Jurkat, Clone E6-1 (cell line): ENCODE measurements at places on chromosomes 11 and 22.

DNA sequence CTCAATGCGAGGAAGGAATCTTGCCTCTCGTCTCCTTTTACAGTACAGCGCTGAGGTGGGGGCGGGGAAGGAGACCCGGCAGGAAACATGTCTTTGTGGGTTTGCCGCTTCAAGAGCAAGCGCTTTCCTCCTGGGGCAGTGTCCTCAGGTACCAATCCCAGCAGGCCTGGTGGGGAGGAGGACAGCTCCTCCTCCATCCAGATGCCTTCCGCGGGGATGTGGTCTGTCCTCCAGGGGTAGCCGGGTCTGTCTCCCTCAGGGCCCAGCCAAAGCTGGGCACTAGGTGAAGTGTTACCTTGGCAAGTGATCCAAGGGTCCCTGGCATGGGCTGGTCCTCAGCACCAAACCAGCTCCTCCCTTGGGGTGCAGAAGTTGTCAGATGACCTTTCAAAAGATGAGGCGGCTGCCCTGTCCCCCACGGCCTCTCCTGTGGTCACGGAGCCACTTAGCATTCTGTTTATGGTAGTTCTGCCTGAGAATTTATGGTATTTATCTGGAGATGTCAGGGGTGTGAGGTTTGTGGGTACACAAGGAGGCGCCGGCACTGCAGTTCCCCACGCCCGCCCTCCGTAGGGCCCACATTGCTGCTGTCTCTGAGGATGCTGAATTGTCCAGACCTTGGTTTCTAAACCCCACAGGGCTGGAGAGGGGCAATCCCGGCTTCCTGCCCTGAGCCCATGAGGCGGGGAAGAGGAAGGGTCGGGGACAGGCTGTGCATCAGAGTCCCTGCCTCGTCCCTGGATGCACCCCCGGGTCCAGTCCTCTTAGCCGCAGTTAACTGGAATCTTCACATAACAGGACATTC is 93.5 kb upstream of the ANO1 start:
- DNase-seq = peak; percentile 65

- no peak for DNase-seq
Measured at GRCh38 chr11:103995896-103996295, 40.5 kb upstream of the DDI1 start.

- DNase-seq = peak; percentile 44
Measured at GRCh38 chr11:22657101-22657694, 9.2 kb upstream of the GAS2 start.

DNA sequence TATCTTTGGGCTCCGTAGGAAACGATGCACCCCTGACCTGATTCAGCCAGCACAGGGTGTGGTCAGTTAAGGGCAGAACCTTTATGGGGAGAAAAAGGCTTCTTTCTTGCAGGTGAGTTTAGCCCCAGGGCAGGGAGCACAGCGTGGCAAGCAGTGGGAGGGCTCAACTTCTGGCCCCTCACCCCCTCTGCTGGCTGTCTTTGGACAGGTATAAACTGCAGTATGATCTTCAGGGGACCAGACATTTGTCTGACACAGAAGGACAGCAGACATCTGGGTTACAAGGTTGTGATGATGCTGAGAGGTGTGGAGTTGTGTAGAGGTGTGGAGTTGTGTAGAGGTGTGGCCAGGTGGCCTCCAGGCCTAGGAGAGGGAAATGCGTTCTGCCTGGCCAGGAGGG is 324.0 kb upstream of the PLET1 start:
- DNase-seq = no peak

DNA sequence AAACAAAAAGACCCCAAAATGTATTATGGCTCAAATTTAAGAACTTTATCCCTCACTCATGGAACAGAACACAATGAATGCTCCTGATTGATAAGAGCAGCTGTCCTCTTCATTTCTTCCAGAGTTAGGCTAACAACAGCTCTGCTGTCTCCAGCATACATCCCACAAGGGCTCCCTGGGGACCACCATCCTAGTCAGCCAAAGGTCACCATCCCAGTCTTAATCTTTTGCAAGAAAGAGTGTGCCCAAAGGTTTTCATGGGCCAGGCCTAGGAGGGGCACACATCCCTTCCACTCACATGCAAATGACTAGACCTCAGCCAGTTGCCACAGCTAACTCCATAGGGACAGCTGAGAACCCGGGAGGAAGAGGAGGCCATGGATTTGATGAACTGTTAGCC is 555.3 kb downstream of the BUD13 start:
- no peak for DNase-seq

- no peak for DNase-seq
Measured at GRCh38 chr11:75823415-75823814, 8.4 kb downstream of the UVRAG start.

DNA sequence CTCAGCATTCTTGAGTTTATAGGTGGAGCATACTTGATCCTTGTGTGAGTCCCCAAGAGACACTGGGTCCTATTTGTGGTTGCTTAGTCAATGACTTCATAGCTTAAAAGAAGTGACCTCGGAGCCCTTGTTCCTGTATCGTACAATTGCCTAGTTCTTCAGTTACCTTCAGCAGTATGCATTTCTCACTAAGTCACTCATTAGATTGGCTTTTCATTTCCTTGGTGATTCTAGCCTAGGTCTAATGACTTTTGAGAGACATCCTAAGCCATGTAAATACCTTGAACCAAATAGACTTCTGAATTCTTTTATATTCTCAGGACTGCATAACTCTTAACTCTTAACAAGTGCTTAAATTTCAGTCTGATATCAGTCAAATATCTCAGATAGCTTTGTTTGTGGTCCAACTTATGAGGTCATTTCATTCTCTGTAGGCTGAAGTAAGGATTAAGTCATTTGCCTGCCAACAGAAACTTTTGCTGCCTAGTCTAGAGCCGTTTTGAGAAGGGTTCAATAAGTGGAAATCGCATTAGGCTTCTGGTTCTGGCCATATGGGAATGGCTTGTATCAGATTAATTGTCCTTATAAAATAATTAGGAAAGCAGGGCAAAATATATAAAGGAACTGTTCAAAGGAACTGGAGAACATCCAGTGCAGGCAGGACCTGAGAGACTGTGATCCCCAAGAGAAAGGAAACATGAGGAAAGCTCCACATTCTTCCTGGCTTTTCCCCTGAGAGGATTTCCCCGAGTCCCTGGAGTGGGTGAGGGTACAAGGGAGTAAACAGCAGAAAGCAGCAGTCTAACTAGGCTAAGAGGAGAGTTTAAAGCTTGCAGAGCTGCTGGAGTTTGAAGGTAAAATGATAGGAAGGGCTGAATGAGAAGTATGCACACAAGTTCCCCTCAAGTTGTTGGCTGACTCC is 39.9 kb downstream of the TRAF6 start:
- DNase-seq = no peak

- DNase-seq = no peak
Measured at GRCh38 chr22:42644422-42645340, 4.3 kb upstream of the ATP5MGL start.

- no peak for DNase-seq
Measured at GRCh38 chr11:61851113-61851899, 23.2 kb downstream of the FADS2 start.

DNA sequence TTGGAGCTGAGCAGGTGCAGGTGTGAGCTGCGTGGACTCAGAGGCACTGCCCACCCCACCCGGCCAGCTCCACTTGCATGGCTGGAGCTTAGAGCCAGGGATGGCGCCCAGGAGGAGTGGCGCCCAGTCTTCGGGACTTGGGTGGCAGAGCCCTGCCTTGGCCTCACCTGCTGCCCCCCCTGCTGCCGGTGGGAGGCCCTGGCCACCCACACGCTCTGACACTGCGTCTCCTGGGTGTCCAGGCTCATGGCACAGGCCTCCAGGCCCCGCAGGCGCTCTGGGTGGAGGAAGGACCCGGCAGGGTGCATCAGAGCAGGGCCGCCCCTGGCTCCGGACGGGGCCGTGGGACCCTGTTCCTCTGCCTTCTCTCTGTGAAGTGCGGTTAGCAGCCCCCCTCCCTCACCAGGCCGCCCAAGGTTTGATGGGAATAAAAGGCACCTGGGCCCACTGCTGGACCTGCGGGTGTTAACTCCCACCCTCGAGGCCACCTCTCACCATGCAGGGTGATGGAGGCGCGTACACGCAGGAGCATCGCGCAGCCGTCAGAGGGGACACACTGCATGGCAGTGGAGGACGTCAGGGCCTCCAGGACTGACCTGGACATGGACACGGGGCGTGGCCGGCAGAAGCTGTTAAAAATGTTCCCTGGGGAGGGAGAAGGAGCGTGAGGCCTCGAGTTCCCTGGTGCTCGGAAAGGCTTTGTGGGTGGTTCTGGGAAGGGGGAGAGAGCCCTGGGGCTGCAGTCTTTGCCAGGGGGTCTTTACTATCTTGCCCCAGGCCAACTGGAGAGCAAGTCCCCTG is 11.8 kb downstream of the IL17REL start:
- DNase-seq = no peak

DNA sequence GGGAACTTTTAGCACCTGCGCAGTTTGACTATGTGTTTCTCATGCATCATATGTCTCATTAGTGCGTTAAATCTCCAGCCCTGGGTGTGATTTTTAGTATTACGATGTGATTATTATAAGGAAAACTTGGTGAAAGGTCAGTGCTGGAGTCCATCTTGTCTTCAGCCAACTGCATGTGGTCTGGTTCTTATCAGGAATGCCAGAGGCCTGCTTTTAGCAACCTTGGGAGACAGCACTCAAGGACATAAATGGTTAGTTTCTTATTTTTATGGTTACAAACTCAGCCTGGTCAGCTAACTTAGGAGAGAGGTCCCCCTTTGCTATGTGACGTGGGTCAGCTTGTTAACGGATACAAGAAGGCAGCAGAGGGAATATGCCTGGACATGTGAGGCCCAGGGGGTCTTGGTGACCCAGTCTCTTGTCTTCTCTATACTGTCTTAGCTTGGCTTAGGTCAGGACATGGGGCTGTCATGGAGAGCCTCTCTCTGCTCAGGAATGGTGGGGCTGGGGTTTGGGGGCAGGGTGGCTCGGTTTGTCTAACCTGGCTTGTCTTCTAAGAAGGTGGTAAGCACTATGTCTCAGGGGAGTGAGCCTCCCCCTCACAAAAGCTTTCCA is 21.5 kb downstream of the KCTD21 start:
- DNase-seq = no peak

GRCh38 chr11:73205661-73206343 is 12.3 kb upstream of the P2RY2 start:
- DNase-seq = no peak

DNA sequence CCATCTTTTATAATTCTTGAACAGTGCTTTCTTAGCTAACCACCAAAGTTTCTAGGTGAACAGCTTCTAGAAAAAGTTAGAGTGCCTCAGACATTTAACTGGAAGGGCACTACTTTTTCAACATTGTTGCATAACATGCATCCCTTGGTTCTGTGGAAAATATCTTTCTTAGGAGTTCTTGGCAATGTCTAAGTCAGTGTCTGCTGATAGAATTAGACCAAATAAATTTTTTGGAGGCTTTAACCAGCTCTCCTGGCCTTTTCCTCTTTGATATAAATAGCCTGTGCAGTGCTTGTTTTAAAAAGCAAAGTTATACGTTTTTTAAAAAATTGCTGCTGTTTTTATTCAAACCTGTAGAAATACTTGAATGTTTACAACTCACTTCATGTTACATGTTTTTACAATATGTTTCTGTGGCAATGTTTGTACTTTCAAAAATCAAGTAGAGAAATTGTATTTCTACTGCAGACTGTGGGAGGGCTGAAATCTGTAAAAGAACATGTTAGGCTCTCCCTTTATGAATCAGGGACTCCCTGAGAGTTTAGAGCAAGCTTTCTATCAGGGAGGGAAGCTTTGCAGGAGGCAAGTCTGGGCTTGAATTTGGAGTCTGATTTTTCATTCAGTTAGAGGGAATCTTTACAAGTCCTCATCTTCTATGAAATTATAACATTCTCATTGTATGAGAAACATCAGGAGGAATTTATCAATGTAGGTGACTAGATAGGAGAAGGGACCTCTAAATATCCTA is 16.3 kb upstream of the PANX1 start:
- DNase-seq = no peak

- DNase-seq = no peak
Measured at GRCh38 chr11:96893988-96894387, 504.2 kb downstream of the JRKL start.

DNA sequence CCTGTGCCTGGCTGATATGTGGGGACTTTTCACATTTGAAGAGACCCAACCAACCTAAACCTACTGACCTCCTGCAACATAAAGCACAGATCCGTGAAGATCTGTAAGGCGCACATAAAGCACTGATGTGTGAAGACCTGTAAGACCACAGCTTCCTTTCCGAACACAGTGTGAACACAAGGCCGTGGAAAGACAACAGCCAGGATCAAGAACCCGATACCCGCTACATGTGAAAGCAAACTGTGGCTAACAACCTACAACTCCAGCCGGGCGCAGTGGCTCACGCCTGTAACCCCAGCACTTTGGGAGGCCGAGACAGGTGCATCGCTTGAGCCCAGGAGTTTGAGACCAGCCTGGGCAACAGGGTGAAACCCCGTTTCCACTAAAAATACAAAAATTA is 17.6 kb upstream of the PPFIA1 start:
- no peak for DNase-seq

DNA sequence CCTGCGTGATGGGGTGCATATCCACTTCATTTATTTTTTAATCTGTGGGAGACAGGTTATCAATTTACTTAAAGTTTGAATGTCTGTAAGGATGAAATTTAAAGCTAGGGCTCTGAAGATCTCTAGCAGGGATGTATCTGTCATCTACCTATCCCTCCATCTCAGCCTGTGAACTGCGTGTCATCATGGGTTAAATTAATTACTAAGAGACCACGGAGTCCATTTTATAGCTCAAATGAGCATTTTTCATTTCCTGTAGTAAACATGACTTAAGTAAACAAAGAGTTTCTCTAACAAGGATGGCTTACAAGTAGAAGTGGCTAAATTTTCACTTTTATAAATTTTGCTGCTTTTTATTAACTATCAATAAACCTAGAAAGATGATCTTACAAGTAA is 2.9 kb upstream of the GLB1L3 start:
- DNase-seq = no peak
